ENCODE measurements at places on chromosomes 13 and 19.

DNA sequence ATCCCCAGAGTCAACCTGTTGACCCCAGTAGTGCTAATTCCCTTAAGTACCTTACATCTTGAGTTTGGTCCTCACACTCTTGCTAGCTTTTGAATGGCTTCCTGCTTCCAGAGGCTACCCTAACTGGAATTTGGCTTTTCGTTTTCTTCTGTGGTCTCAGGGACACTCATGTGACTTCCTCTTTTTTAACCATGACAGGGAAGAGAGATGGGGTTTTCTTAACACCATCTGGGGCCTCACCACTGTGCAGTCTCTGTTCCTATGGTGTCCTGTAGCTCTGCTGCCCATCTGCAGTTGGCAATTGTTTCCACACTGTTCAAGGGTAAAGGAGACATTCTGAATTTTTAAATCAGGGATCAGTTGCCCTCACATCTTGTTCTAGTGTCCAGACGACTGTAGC lies 66.7 kb downstream of the SLC10A2 start:
- DNase-seq = no peak

DNA sequence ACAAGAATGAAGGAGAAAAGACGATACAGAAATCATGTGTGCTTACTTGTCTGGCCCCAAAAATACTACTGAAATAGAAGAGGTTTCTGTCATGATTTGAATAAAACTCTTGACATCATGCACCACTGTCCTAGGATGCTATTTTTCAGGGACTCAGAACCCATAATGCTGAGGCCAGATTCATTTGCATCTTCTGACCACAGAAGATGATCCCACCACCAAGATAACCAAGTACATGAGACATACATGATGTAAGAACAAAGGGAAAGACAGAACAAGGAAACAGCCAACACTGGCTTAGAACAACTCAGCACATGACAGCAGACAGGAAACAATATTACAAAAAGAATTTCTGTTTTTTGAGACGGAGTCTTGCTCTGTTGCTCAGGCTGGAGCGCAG lies 2.5 kb downstream of the ZNF552 start:
- DNase-seq = no peak

GRCh38 chr19:48341515-48342413 lies 16.4 kb downstream of the EMP3 start:
- DNase-seq = no peak

DNA sequence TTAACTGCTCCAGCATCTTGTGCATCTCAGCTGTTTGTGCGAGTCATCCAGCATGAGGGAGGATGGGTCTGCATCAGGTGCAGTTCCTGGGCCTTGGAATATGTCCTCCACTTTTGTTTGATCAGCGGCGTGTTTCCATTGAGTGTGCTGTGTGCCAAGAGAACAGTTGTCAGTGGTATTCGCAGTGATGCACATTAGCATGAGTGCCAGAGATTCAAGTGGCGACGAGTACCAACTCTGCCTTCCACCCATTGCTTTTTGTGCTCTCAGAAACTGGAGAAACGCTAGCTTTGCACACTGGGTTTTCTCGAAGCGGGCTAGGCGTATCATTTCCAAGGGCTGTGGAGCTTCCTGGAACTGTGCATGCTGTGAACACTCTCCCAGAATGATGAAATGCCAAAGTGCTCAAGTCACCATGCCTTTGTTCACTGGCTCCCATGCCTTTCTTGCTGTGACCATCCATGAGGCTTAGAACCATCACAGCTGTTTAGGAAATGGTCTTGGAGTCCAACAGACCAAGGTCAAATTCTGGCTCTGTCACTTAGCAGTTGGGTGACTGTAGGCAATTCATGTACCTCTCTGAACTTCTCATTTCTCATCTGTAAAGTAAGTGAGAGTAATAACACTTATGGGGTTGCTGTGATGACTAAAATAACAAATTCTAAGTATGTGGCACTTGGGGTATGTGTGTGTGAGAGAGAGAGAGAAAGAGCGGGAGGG lies 18.4 kb downstream of the LRCH1 start:
- peak; percentile 89 for DNase-seq

GRCh38 chr13:98543378-98544103 lies 33.4 kb downstream of the STK24 start:
- DNase-seq = peak; percentile 34

DNA sequence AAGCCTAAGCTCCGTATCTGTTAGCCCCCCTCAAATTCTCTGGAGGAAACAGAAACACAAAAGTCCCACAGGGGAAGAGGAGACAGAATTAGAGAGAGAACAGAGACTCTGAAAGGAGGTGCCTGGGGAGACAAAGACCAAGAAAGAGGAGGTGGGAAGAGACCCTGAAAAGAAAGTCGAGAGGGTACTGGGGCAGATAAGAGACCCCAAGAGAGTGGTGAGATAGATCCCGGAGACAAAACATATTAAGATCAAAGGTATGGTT lies 915 bp upstream of the GRWD1 start:
- DNase-seq = no peak

DNA sequence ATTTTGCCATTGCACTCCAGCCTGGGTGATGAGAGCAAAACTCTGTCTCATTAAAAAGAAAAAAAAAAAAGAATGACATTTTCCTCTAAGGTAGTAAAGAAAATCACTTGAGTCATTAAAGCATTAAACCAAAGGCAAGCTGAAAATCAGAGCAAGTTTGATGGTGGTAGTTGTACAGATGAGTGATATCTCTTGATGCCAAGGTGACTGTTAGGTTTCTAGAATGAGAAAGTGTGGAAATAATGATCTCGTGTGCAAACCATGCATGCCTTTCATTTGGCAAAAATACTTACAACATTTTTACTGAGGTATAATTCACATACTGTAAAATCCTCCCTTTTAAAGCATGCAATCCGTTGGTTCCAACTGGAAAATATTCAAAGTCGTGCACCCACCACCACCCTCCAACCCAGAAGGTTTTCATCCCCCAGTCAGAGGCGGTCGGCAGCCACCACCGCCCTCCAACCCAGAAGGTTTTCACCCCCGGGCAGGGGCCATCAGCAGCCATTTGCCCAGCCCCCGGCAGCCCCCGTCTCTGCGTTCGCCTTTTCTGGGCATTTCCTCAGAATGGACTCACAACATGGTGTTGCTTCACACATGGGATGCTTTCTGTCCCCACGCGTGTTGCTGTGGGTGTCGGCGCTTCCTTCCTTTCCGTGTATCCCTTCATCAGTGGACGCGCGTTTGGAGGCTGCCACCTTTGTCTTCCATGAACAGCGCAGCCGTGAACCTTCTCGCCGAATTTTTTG lies 90.2 kb downstream of the ATP11A start:
- peak; percentile 11 for DNase-seq

DNA sequence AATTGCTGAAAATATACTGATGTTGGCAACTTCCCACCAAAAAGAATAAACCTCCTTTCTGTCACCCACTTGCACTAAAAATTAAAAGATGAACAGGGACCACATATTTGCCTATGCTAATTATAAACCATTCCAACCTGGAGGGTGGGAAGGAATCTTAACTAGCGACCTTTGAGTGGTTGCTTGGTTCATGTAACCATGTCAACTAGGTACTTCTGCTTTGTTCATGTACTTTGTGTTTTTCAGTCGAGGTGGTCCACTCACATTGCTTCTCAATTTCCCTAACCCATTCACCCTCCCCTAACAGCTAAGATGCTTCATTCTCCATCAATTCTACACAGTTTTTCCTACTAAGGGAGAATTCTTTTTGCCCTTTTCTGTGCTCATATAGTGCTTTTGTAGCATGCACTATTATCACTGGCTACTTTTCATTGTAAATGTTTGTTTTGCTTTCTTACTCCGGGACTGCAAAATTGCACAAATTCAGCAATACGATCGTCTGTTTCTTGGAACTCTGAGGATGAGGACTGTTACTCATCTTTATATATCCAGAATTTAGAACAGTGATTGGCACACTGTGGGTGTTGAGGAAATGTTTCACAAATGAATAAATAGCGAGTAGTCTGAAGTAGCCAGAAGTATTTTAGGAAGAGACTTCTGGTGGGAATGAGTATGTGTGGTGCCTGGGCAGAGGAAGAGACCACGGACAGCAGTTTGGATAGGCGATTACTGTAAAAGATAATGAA lies 187.5 kb downstream of the GPC6 start:
- DNase-seq = no peak

- peak; percentile 43 for DNase-seq
These were observed 73.0 kb downstream of the ANKRD10 start for GRCh38 chr13:110841846-110842245.

GRCh38 chr19:33408116-33408515 lies 34.6 kb downstream of the CEBPG start:
- no peak for DNase-seq

- DNase-seq = no peak
These were observed 1.1 kb downstream of the ZNF792 start for GRCh38 chr19:34962687-34963572.

GRCh38 chr13:83761631-83762030 lies 120.6 kb downstream of the SLITRK1 start:
- DNase-seq = no peak

DNA sequence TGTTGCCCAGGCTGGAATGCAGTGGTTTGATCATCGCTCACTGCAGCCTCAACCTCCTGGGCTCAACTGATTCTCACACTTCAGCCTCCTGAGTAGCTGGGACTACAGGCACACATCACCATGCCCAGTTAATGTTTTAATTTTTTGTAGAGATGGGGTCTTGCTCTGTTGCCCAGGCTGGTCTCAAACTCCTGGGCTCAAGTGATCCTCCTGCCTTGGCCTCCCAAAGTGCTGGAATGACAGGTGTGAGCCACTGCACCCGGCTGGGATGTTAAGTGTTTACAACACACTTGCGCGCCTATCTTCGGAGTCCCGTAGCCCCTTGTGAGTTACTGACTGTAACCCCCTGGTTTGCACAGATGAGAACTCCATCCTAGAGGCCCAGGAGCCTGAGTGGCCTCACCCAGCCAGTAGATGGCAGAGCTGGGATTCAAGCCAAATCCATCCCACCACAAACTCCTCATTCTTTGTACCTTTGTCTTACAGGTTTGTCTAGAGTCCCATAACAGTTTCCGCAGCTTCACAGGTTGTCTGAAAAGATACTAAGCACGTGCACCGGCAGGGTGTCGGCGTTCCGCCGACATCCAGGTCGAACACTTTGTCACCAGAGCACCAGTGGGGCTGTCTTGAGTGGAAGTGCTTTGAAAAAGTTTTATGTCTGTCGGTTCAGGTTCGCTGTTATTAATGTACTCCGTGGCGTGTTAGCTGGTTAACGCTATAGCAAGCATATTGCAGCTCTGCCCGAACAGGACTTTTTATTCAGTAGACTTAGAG lies 14.7 kb downstream of the MAG start:
- DNase-seq = no peak

- DNase-seq = peak; percentile 33
These were observed 17.6 kb downstream of the TJP3 start for GRCh38 chr19:3725640-3726310.

DNA sequence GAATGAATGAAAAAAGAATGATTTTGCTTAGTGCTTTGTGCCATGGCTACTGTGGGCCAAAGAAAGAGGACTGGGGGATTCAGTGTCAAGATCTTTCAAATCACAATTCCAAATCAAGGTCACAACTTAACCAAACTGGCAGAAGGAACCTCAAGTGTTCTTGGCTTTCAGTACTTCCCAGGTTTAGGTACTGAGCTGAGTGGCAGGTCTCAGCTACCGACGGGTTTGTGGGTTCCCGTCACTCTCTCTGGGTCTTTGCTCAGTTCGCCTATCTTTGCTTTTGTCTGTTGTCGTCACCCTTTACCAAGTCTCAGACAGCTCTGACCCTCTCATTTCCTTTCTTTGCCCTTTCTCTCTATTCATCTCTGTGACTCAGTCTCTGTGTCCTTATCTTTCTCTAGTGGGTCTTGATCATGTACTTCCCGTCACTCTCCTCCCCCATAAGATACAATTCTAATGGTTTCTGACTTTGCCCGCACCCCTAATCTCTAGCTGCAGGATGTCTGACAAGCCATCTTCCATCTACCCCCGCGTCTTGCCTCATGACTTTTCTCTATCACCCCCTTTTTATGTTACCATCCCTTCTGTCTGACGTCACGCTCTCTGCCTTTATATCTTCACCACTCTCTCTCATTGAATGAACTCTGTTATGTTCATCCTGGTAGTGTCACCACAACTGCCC lies 33.3 kb upstream of the LRRC4B start:
- no peak for DNase-seq

DNA sequence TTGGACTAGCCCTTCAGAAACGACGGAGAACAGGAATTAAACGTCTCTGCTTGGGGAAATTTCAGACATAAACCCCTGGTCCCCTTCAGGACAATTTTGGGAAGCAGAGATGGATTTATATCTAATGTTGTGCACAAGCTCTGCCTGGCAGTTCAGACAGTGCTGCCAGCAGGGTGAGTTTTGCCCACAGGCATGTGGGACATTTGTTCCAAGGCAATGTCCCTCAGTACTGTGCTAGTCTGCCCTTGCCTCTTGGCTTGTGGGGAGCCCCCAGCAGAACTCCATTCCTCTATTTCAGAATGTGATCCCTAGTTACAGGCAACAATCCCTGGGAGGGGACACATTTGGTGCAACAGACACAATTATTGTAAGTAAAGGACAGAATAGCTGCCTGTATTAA lies 76.5 kb upstream of the GPR12 start:
- no peak for DNase-seq

DNA sequence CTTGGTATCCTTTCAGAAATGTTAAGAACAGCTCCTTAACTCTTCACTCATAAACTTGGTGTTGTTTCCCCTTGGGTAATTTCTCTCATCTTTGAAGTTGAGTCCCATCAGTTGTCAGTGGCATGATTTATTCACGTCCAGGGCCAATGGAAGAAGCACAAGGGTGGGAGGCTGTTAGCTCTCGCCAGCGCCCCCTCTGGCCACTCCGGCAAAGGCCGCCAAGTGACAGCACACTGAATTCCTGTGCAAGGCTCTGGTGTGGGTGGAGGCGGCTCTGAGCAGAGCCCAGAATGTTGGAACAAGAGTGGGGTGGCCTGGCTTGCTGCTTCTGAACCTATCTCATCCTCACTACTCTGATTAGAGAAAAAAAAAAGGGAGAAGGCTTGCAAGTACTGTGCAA lies 13.1 kb upstream of the MEDAG start:
- DNase-seq = peak; percentile 43
